ENCODE measurements at places on chromosomes 4 and X.

DNA sequence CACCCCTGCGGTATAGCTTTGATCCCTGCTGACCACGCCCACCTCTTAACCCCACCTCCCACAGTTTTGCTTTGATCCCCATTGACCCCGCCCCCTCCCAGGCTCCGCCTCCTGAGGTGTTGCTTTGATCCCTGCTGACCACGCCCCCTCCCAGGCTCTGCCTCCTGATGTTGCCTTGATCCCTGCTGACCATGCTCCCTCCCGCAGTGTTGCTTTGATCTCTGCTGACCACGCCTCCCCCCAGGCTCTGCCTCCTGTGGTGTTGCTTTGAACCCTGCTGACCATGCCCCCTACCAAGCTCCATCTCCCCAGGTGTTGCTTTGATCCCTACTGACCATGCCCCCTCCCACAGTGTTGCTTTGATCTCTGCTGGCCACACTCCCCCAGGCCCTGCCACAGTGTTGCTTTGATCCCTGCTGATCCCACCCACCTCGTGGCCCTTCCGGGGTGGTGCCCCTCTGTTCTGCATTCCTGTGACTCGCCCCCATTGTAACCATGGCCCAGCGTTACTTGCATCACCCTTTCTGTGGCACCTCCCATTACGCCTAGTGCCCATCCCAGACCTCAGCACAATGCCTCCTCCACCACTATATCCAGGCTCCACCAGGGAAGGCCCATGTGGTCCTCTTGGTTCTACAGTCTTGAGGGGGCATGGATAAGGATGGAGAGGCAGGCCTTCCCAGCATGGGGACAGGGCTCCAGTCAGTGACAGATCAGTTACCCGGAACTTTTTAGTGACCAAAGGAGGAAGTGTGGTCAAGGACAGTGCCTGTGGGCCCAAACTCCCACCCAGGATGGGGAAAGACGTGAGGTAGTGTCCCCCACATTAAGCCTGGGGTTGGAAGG, 70.8 kb downstream of the ADRA2C start:
- peak; percentile 40 for ATAC-seq

DNA sequence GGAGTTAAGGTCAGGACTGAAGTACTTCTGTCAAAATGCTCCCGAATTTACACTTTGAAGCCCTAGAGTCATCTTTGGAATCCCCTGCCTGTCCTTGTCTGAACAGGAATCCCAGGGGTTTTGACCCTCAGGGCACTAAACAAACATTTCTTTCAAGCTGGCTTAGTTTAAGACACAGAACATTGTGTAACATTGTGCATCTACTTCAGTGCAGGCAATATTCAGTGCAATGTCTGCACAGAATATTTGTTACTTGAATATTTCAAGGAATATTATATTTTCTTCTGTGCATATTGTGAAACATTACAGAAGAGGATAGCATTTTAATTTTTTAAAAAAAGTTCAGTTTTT, 763.4 kb downstream of the PCDH18 start:
- no peak for ATAC-seq

DNA sequence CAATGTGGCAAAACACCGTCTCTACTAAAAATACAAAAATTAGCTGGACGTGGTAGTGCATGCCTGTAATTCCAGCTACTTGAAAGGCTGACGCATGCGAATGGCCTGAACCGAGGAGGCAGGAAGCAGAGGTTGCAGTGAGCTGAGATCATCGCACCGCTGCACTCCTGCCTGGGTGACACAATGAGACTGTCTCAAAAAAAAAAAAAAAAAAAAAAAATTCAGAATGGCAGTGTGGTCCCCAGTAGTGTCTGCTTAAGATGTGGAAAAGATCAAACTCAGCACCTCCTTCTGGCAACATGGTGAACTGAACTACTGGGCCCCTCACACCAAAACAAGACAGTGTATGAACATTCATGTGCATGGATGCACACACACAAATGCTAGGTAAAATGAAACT, 32.2 kb downstream of the SMS start:
- peak; percentile 94 for ATAC-seq

DNA sequence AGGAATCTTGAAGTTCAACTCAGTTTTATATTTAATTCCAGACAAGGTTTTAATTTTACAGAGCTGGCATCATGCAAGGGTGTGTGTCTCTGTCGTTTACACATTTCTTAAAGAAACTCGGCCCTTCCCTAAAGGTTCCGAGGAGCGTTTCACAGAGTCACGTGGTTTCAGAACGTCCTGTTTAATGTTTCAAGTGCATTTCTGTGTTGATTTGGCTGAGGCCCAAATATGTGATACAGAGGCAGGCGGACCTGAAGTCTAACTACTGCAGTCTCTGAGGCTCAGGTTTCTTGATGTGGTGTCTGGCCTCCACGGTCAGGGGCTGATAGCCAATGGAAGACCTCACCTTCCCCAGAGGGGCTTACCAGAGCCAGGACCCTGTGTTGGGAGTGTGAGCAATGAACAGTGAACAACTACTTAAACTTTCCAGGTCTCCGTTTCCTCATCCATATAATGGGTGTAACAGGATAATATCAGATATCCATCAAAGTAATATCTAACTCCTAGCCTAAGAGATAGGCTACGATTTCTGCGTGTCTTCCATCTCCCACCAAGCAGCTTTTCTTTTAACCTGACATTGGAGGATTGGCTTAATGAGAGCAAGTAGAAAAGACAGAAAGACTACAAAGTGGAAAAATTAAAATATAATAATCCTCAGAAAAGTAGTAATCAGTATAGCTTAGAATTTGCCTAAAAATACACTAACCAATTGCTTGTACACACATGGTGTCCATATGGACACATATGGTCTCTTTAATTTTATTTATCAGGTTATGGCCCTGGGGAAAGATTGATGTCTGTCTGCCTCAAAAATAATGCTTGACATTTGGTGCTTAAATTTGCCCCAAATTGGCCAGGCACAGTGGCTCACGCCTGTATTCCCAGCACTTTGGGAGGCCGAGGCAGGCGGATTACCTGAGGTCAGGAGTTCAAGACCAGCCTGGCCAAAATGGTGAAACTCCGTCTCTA, 50.0 kb upstream of the TRIM2 start:
- no peak for ATAC-seq

DNA sequence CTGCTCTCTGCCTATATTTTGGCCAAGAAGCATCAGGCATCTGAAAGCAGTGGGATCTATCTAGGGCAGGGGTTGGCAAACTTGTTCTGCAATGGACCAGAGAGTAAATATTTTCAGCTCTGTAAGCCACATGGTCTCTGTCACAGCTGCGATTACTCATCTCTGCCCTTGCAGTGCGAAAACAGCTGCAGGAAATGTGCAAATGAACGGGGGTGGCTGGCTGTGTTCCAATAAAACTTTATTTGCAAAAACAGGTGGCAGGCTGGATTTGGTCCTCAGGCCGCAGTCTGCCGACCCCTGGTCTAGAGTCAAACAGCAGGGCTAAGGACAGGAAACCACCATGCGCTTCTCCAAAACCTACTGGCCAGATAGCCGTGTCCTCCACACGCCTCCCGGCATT, 48.6 kb downstream of the ACOX3 start:
- ATAC-seq = peak; percentile 45

DNA sequence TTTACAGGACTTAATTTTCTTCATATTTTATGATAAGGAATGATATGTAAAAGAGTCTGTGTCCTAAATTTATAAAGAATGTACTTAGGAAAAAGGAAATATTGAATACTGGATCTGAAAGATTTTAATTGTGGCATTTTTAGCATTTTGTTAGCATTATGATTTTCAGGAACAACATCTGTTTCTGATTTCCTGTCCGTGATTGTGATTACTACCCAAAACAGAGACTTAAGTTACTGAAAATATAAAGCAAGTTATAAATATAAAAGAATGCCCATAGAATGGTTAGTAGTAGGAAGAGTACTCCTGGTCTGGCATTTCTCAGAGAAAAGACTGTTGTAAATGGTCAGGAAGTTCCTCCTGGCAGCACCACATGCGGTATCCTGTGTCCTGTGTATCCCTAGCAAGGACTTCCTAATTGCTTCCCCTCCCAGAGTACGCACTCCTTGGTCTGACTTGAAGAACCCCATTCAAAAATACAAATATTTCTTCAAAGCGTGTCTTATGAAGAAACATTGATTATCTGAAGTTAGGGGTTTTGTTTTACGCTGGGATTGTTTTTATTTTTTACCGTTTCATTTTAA, 88.9 kb downstream of the RS1 start:
- no peak for ATAC-seq

DNA sequence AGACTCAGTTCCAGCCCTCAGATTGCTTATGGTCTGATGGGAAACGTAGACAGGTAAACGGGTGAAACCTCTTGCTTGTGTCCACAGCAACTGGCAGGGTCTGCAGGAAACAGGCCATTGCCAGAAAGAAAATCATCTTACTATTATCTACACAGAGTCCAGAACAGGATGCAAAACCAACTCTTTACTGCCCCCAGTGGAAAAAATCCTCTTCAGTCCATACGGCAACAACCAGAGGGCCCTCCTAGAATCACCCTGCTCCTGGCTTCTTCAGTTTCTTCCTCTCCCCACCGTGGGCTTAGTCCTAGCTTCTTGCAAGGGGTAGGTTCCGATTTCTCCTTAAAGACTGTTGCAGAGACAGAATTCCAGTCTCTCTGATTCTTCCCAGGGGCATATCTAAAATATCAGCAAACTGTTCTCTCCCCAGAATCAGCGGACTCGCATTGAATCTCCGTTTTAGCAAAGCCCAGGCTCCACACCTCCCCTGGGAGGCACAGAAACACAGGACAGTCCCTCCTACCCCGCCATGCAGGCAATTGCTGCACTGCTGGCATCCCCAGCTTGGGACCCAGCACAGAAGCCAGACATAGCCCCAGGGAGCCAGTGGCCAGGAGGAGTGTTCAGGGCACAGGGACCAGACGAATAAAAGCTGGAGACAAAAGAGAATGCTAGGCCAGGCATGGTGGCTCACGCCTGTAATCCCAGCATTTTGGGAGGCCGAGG, 41.0 kb upstream of the SH3RF1 start:
- no peak for ATAC-seq

DNA sequence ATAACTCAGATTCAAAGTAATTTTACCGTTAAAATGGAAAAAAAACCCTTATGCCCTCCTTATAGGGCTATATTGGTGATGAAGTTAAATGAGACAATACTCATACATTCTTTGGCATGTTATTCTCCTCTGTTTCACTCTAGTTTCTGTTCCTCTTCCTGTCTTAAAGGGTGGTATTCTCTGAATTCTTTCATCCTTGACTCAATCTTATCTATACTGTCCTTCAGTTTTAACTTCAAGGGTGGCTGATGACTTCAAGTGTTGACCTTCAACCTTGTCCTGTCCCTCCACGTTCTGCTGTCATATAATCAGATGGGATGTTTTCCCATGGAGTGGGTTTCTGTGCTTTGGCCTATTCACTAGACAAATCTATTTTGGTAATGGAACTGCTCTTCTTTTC, 44.0 kb downstream of the ZNF518B start:
- ATAC-seq = no peak

GRCh38 chr4:15779306-15779705, 1.2 kb downstream of the CD38 start:
- peak; percentile 75 for ATAC-seq

GRCh38 chrX:46278572-46278971, 266.6 kb downstream of the ZNF674 start:
- no peak for ATAC-seq

DNA sequence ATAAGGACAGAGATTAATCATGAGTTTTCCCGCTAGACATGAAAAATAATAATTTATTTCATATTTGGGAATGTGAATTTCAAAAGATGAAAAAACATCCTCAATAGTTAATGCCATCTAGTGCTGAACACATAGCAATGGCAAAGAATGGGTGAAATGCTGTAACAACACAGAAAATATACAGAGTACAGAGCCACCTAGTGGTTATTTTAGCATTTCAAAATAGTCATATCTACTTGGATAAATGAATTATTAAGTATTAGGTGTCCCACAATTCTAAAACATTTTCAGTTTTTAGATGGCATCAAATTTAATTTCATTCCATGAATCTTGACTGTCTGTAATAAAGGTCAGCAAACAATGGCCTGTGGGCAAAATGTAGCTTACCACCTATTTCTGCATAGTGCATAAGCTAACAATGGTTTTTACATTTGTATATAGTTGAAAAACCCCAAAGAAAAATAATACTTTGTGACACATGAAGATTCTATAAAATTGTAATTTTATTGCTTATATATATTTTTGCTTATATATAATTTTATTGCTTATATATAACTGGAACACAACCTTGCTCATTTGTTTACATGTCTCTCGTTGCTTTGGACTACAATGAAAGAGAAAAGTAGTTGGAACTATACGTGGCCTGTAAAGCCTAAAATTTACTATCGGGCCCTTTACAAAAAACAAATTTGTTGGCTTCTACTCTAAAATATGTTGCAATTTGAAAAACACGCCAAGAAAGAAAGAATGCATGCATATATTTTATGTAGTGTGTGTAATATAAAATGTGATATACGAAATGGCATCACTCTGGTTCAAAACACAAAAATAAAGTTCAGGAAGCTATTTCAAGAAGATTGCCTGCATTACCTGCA, 99.1 kb upstream of the FAM47C start:
- no peak for ATAC-seq

DNA sequence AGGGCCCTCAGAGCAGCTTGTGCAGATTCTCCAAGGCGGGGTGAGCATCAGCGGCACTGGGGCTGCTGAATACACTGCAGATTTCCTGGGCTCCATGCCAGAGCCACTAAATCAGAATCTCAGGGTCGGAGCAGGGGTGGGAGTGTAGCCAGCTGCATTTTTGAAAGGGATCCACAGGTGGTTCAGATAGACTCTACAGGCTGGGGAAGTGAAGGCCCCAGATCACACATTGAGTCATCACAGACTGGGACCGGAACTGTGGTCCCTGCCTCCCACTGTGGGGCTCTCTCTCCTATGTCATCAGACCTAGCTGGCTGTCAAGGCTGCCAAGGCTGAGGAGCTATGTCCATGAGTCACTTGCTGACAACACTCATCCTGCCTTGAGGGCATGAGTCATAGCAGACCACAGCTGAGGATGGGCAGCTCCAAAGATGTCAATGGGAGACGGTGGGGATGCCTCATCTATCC, 162.3 kb upstream of the MAMLD1 start:
- peak; percentile 99 for ATAC-seq

DNA sequence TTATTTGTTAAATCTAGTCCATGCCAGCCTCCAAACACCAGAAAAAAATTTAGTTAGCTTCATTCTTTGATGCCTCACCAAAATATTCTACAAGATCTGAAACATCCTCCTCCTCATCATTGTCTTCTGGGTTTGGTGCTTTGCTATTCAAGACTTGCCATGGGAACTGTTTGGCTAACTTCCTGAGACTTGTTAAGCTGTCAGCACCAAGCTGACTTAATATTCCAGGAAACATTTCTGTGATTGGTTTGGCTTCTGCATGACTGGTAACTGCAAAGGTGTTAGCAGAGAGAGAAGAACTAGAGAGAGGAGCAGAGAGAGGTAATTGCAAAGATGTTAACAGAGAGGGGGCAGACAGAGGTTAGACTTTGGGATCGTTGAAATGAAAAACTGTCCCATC, 101.3 kb downstream of the PALLD start:
- peak; percentile 81 for ATAC-seq

- ATAC-seq = no peak
Observed at GRCh38 chr4:139556724-139557555, 921 bp upstream of the SETD7 start.

DNA sequence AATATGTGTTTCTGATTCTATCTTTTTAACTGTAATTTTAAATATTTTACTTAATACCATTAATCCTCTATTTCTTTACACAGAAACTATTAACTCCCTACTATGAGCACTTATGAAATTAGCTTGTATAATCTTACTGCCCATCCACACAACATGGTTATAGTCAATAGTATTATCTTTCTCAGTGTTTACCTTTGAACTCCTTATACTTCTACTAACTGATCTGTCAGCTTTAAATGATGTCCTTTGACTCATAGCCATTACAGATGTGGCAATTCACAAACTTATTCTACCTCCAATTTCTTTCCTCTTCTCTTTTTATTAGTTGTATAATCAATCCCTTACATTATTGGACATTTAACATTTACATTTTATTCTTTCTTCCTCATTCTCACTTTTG, 5.5 kb downstream of the SEC31A start:
- no peak for ATAC-seq
